GM20000 (cell line): ENCODE measurements at places on chromosomes 11 and 22.
A peak's percentile ranks its signal among the peaks of the same experiment; 100 is the strongest.

- DNase-seq = no peak
Observed at GRCh38 chr11:94449437-94449836, 44.2 kb downstream of the MRE11 start.

GRCh38 chr11:118051611-118052461 is 25.0 kb upstream of the TMPRSS4 start:
- DNase-seq = no peak

- DNase-seq = no peak
Observed at GRCh38 chr11:20031155-20032001, 128.9 kb downstream of the DBX1 start.

- DNase-seq = no peak
Observed at GRCh38 chr11:102788334-102788995, 8.0 kb upstream of the MMP10 start.

DNA sequence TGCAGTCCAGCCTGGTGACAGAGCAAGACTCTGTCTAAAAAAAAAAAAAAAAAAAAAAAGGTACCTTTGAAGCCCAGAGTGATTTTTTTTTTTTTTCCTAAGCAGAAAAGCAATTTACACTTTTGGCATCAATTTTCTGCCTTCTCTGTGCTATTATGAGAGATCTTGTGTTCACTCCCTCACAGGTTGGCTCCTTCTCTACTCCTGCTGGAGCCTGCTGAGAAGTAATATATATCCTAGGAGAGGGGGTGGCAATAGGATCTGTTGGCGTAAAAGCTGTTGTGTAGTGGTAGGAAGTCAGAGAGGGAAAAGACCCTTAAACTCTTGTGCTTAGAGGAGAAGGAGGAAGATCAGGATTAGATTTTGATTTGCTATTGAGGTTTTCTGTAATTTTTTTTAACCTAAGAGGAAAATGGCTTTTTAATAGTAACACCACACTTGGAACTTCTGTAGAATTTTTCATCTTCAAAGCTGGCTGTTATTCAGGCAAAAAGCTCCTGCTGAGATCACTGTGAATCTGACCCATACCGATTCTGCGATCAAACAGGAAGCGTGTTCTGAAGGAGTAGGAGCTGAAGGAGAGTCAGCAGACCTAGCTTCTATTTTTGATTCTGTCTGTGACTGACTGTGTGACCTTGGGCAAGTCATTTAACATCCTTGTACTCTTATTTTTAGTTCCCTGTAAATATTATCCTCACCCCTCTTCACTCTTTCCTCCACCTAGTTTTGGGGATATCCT is 77.7 kb downstream of the TRIM44 start:
- DNase-seq = no peak

- no peak for DNase-seq
Observed at GRCh38 chr11:77205467-77206263, 77.6 kb downstream of the MYO7A start.

DNA sequence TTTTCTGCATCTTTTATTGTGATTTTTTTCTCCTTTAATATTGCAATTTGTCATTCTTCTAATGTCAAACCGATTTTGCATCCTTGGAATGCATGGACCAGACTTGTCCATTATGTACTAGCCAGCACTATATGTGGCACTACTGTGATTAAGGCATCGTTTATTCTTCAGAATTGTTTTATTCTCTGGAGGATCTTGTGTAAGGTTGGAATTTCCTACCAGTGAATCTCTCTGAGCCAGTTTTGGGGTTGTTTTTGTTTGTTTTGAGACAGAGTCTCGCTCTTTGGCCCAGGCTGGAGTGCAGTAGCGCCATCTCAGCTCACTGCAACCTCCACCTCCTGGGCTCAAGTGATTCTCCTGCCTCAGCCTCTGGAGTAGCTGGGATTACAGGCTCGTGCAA is 58.5 kb downstream of the IGLL5 start:
- DNase-seq = no peak

DNA sequence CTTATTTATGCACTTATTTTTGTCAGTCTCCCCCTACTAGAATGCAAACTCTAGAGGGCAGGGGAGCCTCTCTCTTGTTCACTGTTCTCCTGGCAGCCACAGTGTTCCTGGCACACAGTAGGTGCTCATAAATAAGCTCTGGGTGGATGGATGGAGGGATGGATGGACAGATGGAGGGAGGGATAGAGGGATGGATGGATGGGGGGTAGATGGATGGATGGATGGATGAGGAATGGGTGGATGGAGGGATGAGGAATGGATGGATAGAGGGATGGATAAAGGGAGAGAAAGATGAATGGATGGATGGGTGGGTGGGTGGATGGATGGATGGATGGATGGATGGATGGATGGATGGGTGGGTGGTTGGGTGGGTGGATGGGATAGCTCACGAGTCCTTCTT is 13.5 kb downstream of the PVALB start:
- no peak for DNase-seq

DNA sequence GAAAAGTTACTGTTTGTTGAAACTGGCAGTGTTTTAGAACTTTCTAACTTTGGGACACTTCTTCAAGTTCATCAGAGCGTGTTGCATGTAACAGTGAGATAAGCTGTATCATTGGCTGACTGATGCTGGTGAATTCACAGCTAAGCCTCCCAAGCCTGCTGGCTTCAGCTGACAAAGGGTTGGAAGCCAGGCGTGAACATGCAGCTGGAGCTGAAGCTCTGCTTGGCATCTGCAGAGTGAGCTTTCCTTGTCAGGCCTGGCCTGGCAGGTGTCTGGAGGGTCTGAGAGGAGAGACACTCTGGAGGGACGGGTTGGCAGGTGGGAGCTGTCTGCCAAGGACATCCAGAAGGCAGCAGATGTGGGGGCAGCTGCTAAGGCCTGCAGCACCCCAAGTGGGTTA is 1.5 kb downstream of the AMPD3 start:
- DNase-seq = no peak

DNA sequence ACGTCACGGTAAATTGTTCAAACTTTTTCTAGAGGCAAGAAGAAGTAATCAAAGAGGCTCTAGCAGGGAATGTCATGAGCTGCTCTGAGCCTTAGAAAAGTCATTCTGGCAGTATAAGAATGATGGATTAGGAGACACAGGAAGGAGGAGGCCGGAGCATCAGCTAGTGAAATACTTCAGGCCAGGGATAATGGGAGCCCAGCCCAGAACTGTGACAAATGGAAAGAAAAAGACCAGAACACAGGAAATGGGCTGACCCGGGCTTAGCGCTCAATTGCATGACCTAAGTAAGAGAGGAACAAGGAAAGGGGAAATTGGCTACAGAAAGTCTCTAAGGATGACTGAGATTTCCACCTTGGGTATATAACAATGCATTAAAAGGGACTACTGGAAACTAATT is 108.6 kb downstream of the LARGE1 start:
- no peak for DNase-seq

- no peak for DNase-seq
Observed at GRCh38 chr11:73235236-73235786, 17.2 kb downstream of the P2RY2 start.

DNA sequence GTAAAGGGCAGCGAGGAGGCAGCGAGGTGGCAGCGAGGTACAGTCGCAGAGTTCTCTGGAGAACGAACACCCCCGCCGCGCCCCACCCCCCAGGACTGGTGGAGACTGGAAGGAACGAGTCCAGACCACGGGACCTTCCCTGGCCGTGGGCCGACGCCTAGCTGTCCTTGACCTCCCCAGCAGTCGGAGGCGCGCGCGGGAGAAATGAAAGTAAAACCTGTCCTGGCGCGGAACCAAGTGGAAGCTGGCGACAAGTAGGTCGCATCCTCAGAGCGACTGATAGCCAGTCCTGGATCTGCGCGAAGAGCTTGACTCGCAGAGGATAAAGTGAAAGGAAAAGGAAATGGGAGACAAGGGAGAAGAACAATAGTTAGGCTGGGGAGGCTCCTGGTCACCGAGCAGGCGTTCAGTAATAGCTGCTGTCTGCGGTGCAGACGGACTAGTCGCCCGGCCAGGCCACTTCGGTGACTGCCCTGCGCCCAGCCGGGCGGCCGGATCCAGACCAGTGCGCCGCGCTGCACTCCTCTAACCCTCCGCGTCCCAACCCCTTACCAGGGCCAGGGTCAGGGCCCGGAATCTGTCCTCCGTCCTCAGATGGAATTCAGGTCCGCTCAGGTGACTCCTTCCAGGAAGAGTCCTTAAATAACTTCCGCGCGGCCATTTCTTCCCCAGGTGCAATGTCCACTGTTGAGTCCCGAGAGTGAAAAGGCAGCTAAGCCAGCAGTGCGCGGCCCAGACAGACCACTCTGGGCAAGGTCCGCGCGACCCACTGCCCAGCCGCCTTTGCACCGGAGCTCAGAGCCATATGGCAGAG is 1.9 kb upstream of the ADM start:
- peak; percentile 56 for DNase-seq

- DNase-seq = no peak
Observed at GRCh38 chr11:82759649-82760048, 26.0 kb upstream of the FAM181B start.

GRCh38 chr11:44695169-44695833 is 31.5 kb upstream of the TSPAN18 start:
- no peak for DNase-seq

- DNase-seq = no peak
Observed at GRCh38 chr22:30132290-30132996, 52.2 kb downstream of the HORMAD2 start.

- DNase-seq = no peak
Observed at GRCh38 chr11:72039856-72040401, 40.4 kb downstream of the NUMA1 start.

GRCh38 chr11:102047305-102047924 is at the start of gene CFAP300:
Gene CFAP300 (plus strand): TSS chr11:102047437. CDS start chr11:102047471, 34 bp downstream.
- DNase-seq = peak; percentile 23

DNA sequence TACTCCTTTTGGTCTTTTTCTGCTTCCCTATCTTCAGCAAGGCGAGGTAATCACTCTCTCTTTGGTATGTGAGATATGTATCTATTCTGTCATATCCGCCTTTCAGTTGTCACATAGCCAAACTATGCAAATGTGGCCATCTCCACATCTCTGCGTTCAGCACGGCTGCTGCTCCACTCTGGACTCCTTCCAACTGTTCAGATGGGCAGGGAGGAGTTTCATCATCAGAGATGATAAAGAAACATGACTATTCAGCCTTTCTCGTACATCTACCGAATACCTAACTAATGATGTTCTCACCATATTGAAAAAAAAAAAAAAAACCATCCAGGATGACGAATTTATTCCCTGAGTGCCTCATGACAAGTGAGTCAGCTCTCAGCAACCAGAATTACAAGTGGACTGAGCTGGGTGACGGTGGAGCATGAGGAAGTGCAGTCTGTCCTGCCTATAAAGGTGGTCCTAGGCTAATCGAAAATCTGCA is 899.6 kb downstream of the OPCML start:
- DNase-seq = no peak

- peak; percentile 34 for DNase-seq
Observed at GRCh38 chr11:112025707-112026106, 499 bp downstream of the DLAT start.

DNA sequence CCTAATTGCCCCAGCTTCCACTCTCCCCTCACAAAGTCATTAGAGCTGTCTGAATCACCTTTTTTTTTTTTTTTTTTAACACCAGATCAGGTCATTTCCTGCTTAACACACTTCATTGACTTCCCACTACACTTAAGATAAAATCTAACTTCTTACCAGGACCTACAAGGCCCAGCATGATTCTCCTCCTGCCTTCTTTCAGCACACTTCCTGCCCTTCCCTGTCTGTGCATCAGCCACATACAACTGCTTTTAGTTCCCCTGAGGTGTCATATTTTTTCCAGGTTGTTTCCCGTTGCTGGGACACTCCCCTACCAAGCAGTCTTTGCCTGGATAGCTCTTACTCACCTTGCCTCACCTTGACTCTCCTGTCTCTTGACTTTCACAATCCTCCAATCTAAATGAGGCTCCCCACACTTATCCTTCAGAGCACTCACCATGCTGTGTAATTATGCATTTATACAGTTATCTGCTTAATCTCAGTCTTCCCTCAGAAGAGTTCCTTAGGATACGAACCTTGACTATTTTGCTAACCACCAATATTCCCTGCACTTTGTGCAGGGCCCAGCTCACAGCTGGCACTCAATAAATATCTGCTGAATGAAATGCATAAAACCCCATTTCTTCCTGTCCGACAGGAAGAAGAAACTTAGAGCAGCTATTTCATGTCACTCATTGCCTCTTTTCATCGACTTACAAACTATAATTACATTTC is 96.6 kb upstream of the AKIP1 start:
- DNase-seq = peak; percentile 44

DNA sequence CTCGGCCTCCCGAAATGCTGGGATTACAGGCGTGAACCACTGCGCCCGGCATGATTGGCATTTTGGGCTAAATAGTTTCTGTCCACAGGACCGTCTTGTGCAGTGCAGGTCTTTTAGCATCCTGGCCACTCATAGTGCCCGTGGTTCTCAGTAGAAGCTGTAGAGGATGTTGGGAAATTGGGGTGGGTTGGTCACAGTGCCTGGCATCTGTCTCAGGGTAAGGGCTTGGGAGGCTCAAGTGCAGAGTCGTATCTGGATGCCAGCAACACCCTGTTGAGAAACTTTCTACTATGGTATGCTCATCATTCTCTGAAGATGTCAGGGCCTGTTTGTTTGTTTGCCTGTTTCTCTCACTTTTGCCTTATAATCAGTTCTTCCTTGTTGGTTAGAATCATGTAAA is 21.9 kb downstream of the UBE2L3 start:
- DNase-seq = no peak

DNA sequence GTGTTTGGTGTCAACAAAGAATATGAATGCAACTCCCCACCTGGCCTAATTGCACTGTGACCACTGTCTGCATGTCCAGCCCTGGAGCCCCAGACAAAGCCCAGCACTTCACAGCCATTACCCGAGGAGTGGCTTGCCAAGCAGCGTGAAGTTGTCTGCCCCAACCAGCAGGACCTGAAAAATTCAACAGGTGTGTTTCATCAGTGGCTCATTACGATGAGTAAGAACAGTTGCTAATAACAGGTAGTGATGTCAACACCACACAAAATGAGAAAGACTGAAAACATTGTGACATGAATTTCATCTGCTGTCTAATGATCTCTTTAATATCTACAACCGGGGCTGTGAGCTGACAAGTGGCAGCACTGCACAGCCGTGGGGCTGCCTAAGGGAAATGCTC is 10.3 kb downstream of the MRPL21 start:
- no peak for DNase-seq

- peak; percentile 57 for DNase-seq
Observed at GRCh38 chr11:64802370-64803157, 450 bp downstream of the MAP4K2 start.

DNA sequence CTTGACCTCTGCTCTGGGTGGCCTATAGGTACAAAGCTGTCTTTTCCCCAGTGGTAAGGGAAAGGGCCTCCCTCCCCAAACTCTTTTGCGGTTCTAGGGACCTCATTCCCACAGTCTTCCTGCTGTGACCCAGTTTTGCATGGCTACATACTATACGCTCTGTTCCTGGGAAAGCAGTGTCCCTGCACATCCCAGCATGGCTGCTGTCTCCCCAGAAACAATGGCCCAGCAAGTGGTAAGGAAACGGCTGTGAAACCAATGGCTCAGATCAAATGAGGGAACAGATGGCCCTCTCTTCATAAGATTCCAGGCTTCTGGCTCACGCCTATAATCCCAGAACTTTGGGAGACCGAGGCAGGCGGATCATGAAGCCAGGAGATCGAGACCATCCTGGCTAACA is 41.1 kb downstream of the RPL27A start:
- no peak for DNase-seq

- DNase-seq = peak; percentile 51
Observed at GRCh38 chr22:36194971-36195370, 6.6 kb downstream of the APOL4 start.

GRCh38 chr22:26994801-26995200 is 337.4 kb downstream of the MIAT start:
- no peak for DNase-seq
